ENCODE measurements at places on chromosomes 2 and 18.
A peak's percentile ranks its signal among the peaks of the same experiment; 100 is the strongest.

GRCh38 chr2:85088921-85089320 is 44.3 kb upstream of the TCF7L1 start:
- no peak for DNase-seq

DNA sequence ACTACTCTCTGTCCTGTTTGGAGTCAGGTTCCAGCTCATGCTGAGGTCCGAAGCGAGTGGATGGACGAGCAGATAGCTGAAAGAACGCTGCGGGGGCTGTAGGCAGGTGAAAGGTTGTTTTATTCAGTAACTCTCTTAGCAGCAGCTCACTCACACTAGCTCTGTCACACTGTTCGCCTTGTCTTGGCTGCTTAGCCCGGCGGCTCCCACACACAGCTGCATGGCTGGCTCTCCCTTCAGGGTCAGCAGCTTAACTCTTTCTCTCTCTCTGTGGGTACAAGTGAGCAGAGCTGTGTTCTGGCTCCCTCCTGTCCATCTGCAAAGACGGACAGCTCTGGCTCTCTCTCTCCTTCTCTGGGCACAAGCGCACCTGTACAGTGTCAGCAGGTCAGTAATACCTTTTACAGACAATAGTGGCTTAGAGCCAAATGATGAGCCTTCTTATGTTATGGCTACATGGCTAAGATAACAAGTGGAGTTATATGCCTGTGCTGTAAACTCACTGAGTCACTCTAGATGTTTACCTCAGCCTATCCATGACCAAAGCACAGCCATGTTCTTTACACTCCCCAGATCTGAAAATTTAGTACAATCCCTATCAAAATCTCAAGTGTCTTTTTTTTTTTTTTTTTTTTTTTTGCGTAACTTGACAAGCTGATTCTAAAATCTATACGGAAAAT is 149.3 kb downstream of the GALNT1 start:
- DNase-seq, result no peak

- no peak for DNase-seq
Measured at GRCh38 chr2:176597916-176598315, 328.7 kb downstream of the MTX2 start.

DNA sequence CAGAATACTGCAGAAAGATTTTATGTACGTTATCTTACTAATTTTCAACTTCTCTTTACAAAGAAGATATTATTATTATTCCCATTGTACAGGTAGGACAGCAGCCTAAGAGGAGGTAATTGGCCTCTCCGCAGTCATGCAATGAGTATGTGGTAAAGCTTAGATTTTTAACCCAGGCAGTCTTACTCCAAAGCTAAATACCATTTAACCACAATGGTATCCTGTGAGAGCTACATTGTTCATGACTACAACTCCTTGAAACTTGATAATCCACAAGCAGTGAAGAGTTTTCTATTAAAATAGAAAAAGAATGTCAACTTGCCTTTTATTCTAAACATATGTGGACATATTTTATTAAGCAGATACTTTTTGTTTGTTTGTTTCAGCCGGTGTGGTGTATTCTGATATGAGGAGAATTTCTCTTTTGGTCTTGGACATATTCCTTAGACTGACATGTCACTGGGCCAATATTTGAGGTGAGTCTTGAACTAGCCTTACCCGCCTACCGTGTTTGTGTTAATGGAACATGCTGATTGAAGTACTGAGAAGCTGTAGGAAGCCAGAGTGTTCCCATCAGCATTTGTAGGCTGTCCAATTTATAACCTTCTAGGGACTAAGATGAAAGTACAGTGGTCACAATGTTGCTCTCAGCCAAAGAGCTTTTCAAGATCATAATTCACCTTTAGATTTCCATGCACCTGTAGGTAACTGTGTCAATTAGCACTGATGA is 293.9 kb upstream of the DCC start:
- no peak for DNase-seq

- no peak for DNase-seq
Measured at GRCh38 chr2:111904726-111905474, 6.5 kb downstream of the MERTK start.

- DNase-seq, result no peak
Measured at GRCh38 chr18:46343456-46343855, 239.3 kb downstream of the HAUS1 start.

- DNase-seq, result no peak
Measured at GRCh38 chr2:126849486-126849885, 49.2 kb upstream of the TEX51 start.

DNA sequence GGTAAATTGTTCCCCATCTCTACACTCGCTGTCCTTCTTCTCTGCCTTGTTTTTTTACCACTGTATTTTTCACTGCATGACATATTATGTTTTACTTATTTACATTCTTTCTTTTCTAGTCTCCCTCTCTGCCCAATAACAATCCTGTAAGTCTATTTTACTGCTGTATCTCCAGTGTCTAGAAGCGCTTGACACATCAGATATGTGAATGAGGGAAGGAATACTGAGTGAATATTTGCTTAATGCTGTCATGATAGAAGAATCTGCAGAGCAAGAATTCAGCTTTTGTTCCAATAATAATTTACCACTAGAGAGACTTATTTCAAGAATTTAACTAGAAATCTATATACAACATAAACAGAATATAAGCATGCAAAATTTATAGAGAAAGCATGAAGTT is 99.5 kb downstream of the GALNT13 start:
- no peak for DNase-seq

GRCh38 chr2:136281281-136282114 is 163.5 kb upstream of the CXCR4 start:
- peak; percentile 15 for DNase-seq

- no peak for DNase-seq
Measured at GRCh38 chr2:120293096-120294007, 40.7 kb downstream of the RALB start.

DNA sequence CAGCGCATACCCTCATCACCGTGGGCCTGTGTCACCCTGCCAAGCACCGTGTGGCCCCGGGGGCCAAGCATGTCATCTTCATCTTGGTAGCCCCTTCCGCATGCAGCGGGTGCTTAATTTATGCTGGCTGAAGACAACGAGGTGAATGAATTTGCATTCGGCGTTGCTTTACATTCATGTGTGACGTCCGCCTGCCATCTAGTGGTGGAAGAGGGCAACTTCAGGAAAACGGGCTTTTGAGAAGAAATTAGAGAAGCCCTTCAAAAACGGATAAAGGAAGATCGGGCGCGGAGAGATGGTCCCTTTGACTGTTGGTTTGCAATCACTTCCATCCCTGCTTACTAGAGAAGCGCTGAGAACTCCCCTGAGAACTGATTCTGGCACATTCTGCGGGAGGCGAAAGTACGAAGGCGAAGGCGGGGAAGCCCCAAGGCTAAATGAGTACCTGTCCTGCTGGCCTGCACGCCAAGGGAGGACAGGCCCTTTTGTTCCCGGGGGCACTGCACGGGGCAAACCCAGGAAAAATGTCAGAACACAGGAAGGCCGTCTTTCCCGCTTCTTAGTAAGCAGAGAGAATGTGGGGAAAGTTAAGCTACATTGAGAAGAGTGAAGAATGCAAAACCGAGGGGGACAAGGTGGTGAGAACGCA is 145.9 kb downstream of the ZNF516 start:
- DNase-seq, result peak; percentile 19

- no peak for DNase-seq
Measured at GRCh38 chr18:5997361-5997760, 102.0 kb upstream of the TMEM200C start.

DNA sequence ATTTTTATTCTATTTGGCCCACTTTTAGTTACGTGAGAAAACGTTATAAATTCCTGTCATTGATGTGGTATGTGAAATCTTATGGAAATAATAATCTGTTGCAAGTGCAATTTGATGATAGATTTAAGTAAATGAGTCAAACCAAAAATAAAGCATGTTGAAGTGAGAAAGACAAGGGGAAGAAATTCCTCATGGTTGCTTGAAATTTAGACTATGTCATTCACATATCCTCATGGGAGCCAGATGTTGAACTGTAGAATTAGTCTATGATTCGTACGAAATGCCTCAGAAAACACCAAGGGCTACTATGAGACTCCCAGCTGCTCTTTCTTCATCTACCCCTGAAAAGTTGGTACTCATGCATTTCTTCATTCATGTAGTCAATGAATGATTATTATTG is 55.7 kb downstream of the KLHL14 start:
- no peak for DNase-seq

GRCh38 chr18:26005950-26006349 is 84.5 kb downstream of the SS18 start:
- DNase-seq, result no peak

DNA sequence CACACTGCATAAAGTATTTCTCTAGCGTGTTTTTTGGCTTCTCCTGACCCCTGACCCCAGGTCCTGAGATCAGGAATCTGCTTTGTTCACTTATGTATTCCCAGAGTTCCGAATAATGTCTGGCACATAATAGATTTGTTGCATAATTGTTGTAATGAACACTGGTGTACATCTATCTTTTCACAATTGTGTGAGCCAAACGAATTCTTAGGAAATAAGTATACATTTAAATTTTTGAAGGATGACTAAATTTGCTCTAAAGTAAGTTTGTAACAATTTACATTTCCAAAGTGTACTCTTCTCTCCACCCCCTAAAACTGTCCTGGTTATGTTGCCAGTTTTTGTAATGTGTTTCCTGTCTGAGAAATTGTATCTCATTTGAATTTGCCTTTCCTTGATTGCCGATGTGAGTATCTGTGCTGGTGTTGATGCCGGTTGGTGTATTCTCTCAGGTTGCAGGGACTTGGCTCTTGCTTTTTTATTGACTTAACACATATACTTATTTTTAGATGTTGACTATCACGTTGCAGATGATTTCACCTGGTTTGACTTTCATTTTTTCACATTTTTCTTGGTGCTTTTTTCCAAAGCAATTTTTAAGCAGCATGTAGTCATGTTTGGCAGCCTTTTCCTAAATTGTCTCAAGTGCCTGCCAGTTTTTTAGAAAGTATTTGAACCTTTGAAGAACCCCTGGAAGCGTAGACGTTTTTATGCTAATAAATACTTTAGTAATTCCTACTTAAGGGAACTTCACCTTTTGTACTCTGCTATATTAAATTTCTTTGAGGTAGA is 16.1 kb upstream of the FARP2 start:
- DNase-seq, result no peak

DNA sequence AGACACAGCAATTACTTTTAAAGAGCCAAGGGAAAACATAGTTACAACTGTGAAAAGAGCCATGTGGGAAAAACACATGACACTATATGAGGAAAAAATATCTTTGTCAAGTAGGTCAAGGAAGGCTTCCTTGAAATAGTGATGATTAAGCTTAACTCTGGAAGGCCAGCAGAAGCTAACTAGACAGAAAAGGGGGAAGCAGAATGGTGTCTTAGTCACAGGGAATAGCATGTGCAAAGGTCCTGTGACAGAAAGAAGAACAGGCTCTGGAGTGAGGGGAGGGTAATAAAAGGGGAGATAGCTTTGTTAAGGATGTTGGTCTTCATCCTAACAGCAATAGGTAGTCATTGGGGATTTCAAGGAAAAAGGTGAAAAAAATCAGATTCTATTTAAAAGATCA is 64.0 kb downstream of the ARHGAP25 start:
- DNase-seq, result no peak

DNA sequence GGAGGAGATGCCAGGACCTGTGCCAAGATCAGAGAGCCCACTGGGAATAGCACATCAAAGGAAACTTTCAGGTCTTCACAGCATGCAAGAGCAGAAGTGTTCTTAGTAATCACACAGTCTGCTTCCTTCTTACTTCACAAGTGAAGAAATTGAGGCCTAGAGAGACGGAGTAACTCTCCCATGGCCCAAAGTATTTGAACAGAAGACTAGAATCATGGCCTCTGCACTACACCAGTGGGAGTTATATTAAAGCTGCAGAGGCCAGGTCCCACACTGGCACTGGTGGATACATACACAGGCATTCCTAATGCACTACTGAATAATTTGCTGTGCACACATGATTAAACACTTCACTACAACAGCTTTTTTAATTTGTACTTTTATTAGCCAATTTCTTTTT is 107.6 kb upstream of the RMP24 start:
- no peak for DNase-seq

DNA sequence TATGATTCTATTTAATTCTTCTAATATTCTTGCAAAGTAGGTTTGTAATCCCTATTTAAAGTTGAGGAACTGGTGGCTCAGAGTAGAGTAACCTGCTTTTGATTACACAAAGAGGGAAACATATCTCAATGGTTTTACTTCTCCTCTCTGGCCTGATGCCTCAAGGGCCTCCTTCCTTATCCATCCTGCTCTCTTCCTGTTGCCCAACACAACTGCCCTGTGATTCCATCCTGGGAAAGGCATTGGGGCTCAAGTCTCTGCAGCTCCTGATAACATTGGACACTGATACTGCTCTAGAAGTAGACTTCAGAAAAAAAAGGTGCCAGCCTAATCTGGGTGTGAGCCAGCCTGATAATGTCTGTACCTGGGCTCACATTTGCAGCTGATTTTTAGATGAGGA is 75.8 kb downstream of the RDH14 start:
- no peak for DNase-seq

- no peak for DNase-seq
Measured at GRCh38 chr2:214156971-214157370, 253.9 kb upstream of the VWC2L start.

DNA sequence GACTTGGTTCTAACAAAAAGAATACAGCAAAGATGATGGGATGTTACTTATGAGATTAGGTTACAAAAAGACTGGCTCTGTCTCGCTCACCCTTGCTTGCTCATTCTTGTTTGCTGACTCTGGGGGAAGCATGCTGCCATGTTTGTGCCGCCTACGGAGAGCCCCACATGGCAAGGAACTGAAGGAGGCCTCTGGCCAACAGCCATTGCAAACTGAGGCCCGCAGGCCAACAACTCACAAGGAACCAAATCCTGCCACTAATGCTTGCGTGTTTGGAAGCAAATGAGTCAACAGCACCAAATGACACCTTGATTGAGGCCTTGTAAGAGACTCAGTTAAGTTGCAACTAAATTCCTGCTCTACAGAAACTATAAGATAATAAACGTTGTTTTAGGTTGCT is 297.6 kb upstream of the STON1 start:
- no peak for DNase-seq

DNA sequence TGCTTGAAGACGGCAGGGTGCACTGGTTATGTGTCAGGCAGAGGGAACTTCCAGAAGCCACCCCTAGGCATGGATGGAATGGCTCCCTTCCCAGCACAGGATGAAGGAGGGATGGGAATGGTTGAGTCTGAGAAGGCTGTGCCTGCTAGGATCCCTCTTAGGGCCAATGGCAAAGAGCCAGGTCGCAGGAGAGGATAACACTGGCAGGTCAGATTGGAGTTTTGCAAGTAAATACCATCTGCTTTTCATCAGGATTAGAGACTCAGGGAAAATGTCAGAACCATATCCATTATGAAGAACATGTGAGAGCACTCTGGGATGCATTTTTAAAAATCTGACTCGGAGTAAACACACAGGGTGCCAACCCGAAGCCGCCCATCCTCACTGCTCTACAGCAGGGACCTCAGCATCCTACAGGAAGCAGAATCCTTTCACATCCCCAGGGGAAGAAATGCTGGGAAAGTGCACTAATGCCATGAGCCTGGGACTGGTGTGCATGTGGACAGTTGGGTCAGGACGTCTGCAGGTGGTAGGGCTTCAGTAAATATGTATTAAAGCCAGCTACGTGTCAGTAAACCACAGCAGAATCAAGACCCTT is 139.9 kb downstream of the MYT1L start:
- DNase-seq, result no peak
